ENCODE measurements at places on chromosomes 3 and 15.

- no peak for DNase-seq
These were observed 7.8 kb upstream of the NRROS start for GRCh38 chr3:196631682-196632045.

DNA sequence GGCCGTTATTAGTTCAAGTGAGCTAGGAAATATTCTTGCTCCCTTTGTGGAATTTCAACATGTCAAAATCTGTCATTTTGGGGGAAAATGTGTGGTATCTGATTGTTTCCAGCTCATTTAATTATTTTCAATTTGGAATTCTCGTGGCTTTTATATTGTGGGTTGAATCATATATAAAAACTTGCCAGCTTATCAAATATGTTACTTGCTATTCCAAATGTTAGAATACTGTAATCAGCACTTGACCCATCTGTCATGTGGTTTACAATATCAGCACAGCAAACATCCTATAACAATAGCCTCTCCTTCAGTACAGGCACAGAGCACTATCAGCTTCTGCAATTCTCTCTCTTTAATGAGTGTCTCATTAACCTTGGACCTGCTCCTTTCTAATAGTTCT, 130.2 kb upstream of the FEZF2 start:
- no peak for DNase-seq

GRCh38 chr3:43522727-43523362, 99.0 kb downstream of the ANO10 start:
- no peak for DNase-seq

- DNase-seq, result no peak
These were observed 84.5 kb downstream of the MEGF11 start for GRCh38 chr15:66169023-66169422.

DNA sequence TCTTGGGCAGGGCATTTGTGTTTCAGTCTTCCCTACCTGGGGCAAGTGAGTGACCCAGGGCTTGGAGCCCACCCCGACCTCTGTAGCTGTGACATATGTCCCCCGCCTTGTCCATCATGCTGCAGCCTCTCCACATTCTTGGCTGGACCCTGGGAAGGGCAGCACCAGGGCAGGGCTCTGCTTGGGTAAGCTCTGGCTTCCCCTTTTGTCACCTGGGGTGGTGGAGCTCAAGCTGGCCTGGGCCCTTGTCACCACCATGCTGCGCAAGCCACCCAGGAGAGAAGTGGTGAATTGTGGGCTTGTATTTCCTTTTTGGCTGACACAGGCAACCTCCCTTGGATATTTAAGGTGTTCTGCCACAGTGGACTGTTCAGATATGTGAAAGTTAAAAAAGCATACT, 29.3 kb downstream of the SPSB4 start:
- DNase-seq, result no peak

DNA sequence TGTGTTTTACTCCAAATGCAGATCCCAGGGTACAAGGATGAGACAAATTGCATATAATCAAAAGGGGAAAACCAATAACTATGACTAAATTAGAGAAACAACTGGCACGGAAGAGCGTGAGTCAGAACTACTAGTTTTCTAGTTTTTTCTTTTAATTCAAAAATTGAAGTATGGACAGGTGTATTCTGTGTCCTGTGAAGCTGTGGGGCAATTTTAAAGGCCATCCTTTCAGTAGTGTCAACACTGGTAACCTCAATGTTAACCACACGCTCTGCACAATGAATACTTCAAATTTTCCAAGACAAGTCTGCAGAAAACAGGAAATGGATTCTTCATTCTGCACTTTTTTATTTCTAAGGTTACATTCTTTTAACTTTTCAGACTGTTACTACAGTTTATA, 32.5 kb upstream of the GOLGA8A start:
- no peak for DNase-seq

DNA sequence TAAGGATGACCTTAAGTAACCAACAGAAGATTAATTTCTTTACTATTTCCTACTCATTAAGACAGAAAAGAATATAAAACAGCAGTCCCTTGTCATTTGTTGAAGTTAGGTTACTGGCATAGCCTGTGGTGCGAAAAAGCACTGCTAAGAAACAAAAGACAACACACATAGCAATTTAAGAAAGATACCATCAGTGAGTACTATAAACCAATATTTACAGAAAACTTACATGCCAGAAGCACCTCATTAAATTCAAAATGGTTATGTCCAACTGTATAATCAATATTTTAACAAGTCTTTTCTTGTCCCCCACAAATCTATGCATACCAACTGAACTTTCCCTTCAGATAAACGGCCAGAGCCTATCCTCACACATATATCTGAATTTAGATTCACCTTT, 42.0 kb downstream of the ANKRD28 start:
- DNase-seq, result no peak

DNA sequence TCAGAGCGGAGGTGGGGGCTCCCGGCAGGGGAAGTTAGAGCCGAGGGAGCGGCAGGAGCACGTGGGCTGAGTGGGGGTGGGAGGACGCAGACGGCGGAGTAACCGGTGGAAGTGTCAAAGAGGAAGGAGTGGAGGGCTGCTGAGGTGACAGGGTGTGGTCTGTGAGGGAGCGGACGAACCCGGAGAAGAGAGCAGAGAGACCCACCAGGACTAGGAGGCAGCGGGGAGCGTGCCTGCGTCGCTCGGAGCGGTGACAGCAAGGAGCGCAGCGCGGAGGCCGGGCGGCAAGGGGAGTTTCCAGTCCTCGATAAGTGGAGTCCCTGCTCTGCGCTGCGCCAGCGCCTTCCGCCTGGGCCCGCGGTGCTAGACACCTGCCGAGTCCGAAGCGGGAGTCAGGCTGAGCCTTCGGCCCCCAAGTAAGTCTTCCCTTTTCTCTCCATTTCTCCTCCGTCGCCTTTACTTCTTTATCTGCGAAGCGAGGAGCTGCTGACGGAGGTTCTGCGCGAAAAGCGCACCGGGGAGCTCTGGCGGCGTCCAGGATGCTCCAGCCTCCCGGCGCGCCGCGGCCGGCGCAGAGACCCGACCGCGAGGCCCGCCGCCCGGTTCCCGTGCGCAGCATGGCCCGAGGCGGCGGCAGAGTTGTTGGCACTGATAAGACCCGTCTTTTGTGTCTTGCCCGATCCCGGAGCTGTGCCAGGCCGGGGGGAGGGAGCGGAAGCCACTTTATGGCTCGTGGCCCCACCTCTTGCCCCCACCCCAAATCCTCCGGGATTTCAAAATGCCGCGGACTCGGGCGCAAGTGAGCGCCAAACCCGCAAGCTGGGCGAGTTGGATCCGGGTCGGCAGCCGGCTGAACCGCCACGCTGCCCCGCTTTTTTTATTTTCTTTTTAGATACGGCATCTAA, 533.0 kb upstream of the SEMA6D start:
- peak; percentile 35 for DNase-seq

DNA sequence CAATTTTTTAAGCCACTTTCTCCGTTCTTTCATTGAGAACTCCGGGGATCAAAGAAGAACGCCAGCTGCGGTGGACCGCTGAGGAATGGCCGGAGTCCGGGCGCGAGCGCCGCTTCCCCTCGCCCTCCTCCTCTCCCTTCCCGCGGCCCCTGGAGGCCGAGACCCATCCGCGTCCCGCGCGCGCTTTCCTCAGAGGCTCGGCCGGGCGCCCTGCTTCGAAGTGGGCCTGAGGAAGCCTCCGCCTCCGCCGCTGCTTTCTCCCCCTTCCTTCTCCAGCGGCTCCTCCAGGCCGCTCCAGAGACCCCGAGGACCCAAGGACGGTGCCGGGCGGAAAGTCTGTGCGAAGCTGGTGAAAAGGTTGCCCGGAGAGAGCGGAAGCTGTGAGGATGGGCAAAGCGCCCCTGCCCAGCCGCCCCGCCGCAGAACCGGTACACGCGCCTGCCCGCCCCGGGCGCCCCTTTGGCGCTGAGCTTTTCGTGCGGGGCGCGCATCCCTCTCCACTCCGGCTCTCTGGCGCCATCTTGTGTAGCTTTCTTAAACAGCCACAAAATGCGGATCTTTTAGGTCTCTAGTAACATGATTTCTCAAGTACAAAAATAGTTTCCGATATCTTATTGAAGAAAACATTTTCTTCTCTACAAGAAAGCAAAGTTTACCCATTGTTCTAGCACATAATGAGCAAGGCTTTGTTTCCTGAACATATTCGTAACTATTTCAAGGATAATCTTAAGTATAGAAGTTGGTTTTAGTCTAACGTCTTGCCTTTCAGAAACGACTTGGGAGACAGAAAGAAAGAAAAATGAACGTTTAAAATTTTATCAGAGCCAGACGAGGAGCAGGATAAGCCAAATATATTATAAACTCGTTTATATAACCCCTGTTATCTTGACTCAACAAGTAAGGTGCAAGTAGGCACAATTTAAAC, 59.2 kb upstream of the FAM174B start:
- DNase-seq, result peak; percentile 58

DNA sequence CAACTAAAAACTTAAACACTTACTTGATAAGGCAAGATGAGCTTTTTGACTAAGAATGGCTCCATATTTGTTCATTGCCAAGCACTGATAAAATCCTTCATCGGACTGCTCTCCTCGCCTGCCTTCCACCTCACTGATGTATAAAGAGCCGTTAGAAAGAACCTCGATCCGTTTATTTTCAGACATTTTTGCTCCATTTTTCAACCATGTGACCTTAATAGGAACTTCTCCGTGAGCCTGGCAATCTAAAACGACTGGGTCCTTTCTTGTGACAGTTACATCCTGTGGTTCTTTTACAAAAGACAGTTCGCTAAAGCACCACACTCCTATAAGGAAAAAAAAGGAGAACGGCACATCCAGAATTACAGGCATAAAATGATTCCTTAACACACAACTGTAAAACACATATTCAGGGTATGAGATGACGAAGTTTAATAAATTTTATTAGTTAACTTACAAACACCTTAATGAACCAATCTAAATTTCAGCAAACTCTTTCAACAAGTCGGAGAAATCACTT, 2.5 kb downstream of the PRTG start:
- no peak for DNase-seq

DNA sequence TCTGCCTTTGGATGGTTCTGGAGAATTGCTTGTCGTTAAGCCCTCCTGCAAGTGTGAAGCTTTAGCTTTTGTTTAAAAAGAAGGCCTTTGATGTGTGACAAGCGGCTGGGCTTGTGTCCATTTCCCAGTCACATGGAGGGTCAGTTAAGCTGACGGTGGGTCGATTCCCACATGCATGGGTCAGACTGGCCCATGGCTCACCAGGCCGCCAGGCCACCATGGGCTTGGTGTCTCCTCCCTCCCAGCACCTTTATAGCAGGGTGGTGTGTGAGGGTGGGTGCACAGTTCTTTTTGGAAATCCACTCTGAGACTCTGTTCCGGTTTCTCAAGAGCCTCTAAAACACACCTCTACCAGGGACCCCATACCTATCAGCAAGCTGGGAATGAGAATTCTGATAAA, 67.2 kb downstream of the SCN5A start:
- no peak for DNase-seq

DNA sequence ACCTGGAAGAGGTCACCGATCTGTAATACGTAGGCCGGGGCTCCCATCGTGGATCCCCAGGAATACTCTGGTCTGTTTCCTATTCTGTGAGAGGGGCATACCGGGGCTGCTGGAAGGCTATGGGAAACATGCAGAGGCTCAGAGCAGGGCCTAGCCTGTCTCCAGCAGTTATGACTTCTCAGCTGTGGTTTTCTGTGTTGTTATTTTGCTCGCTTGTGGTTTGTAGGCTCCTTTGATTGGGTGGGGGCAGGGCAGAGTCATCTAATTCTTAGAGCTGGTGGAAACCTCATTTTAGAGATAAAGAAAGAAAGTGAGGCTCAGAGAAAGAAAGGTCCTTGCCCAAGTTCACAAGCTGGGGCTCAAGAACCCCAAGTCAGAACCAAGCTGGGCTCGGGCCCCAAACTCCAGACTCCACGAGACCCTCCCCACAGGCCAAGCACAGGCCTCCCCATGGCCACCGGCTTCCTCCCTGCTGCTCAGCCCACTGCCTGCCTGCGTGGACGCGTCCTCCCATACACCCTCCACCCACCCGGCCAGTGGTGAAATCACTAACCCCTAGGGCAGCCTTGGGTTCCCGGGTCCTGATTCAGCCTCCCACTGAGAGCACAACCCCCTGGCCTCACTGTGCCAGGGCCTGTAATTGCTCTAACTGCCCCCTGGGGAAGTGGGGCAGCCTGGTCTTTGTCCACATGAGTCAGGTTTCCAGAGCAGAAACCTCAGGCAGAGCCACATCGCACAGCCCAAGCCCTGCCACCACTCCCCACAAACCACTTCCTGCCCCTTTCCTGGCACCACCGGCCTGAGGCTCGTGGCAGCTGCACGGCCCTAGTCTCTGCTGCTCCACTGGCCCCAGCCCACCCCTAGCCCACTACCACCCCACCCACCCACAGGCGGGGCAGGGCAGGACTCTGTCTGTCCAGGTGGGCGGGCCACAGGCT, 270.8 kb downstream of the UACA start:
- no peak for DNase-seq

GRCh38 chr3:63032881-63033280, 157.7 kb upstream of the CADPS start:
- DNase-seq, result no peak

DNA sequence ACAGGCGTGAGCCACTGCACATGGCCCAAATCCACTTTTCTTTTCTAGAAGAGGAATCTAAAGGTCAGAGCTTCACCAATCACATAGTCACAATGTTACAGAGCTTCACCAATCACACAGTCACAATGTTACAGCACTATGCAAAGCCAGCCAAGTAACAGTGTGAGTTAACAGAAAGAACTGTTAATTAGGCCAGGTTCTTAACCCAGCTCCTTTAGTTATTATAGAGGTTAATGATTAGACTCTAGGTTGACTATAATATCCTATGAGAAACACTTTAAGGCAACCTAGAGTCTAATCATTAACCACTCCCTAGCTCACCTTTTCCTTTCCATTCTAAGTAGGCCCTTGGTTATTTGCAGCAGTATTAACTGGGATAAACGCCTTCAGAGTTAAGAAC, 54.0 kb downstream of the TASOR start:
- DNase-seq, result no peak

- no peak for DNase-seq
These were observed 208.4 kb downstream of the PLOD2 start for GRCh38 chr3:145952536-145952935.

DNA sequence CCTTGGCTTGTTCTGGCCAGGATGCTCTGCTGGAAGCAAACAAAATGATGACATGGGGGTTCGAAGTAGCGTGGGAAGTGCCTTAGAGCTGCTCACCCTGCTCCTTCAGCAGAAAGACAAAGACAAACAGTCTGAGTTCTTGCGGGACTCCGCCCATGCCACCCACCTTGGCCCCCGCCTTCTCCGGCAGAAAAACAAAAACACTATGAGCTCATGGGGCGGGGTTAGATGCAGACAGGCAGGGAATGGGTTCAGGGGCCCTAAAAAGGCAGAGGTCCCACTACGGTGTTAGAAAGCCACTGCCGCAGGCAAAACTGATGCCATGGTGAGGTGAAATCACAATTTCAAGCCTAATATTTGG, 9.7 kb upstream of the NCKIPSD start:
- no peak for DNase-seq

Measured in NCI-H1092 (cell line).